ENCODE measurements at places on chromosomes 3 and 15.

GRCh38 chr15:101437618-101438481, 51.7 kb downstream of the PCSK6 start:
- DNase-seq: no peak

- no peak for DNase-seq
These were observed 37.8 kb downstream of the DPPA2 start for GRCh38 chr3:109278546-109278945.

DNA sequence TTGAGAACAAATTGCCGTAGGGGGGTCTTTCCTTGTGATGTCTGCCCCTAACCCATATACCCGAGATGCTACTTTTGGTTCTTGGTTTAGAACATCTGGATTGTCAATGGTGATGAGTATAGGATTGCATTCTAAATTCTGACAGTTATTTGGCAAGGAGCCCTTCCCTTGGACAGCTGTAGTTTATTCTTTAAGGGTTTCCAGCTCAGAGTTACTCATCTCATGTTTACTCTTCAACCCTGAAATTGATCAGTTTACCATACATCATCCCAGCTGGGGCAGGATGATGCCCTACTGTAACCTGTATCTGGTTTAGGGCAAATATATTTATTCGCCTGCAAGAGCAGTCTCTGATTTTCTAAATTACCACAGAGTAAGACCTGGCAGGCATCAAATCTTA, 85.7 kb upstream of the XCR1 start:
- no peak for DNase-seq

DNA sequence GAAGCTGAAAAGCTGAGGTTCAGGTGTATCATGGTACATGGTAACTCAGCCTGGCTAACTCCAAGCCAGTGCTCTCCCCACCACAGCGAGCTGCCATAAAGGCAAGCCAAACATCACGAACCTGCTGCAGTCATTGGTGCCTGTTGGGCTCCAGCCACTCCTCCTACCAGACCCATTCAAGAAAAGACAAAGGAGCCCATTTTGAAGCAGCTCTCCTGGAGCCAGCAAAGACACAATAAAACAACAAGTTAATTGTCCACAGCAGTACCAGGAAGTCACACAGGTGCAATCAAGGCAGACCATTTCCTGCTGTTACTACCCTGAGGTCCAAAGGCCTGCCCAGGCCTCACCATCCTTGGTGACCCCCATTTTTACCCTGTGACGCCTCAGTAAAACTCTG, 77.6 kb downstream of the DAPK2 start:
- DNase-seq: peak; percentile 46

GRCh38 chr15:64930019-64930652, 18.4 kb downstream of the ANKDD1A start:
- DNase-seq: no peak

- DNase-seq: no peak
These were observed 12.4 kb downstream of the LAMP3 start for GRCh38 chr3:183149915-183150750.

DNA sequence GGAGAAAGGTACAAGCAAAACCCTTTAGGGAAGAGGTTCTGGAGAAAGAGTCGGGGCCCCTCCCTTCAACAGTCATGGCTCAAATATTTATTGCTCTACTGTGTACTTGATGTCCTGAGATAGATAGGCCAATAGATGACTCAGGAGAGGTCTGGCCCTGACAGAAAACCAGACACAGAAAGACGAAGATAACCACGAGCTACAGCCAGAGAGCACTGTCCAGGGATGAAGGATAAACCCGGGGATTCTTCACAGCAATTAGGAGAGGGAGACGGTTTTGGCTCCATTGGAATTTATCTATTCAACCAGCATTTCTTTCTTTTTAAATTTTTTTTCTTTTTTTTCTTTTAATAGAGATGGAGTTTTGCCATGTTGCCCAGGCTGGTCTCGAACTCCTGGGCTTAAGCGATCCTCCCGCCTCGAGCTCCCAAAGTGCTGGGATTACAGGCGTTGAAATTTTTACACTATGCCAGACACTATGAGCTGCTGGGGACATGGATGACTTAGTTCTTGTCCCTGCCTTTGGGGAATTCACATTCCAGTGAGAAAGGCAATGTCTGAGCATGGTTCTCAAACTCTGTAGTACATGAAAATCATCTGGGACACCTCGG, 4.6 kb upstream of the CIDEC start:
- no peak for DNase-seq

DNA sequence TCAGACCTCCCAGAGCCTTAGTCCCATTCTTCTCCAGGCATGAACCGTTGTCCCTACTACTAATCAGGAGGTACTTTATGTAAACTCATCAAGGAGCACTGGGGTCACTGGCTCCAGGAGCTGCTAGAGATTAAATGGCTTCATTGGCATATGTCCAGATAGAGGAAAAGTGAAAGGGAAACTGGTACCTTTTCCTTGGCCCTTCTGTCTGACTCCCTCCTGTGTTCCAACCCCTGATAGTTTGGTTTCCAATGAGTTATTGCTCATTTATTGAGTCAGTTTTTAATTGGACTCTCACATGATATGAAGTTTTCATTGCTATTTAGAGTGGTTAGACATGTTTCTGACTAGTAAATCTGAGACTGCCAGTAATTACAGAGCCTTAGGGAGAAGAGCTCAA, 130.5 kb upstream of the BFSP2 start:
- no peak for DNase-seq

- no peak for DNase-seq
These were observed 24.1 kb downstream of the PDE8A start for GRCh38 chr15:85005746-85006145.

DNA sequence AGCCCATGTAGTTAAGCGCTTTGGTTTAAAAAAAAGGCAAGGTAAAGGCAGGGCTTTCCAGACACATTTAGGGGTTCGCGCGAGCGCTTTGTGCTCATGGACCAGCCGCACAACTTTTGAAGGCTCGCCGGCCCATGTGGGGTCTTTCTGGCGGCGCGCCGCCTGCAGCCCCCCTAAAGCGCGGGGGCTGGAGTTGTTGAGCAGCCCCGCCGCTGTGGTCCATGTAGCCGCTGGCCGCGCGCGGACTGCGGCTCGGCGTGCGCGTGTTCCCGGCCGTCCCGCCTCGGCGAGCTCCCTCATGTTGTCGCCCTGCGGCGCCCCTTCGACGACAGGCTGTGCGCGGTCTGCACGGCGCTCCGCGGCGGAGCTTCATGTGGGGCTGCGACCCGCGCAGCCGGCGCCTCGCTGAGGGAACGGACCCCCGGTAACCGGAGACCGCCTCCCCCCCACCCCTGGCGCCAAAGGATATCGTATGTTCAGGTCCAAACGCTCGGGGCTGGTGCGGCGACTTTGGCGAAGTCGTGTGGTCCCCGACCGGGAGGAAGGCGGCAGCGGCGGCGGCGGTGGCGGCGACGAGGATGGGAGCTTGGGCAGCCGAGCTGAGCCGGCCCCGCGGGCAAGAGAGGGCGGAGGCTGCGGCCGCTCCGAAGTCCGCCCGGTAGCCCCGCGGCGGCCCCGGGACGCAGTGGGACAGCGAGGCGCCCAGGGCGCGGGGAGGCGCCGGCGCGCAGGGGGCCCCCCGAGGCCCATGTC, 927 bp downstream of the SMAD6 start:
- no peak for DNase-seq

- no peak for DNase-seq
These were observed 15.8 kb upstream of the CASR start for GRCh38 chr3:122167630-122168029.

GRCh38 chr3:73197187-73197586, 135.7 kb downstream of the EBLN2 start:
- no peak for DNase-seq

DNA sequence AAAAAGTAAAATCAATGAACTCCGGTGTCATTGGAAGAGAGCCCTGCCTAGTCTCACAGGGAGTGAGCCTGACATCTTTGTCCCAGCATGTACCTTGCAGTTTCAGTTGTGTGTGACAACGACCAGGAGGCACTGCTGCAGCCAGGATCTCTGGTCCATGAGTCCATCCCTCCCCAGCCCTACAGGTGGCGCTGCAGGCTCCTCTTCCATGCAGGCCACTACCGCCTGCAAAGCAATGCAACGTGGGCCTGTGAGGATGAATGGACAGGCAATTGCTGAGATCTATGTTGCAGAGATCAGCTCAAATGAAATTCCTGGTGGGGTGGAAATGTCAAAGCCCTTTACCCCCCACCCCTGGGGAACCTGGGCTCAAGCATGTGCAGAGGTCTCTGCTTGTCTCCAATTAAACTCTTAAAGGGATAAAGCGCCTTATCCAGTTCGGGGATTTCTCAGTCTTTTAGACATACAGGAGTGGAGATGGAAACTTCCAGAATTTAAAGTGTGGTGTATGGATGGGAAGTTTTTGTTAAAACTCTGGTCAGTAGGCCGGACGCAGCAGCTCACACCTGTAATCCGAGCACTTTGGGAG, 35.8 kb downstream of the TKT start:
- peak; percentile 57 for DNase-seq

GRCh38 chr3:69009559-69010410, 3.7 kb downstream of the EOGT start:
- DNase-seq: no peak

DNA sequence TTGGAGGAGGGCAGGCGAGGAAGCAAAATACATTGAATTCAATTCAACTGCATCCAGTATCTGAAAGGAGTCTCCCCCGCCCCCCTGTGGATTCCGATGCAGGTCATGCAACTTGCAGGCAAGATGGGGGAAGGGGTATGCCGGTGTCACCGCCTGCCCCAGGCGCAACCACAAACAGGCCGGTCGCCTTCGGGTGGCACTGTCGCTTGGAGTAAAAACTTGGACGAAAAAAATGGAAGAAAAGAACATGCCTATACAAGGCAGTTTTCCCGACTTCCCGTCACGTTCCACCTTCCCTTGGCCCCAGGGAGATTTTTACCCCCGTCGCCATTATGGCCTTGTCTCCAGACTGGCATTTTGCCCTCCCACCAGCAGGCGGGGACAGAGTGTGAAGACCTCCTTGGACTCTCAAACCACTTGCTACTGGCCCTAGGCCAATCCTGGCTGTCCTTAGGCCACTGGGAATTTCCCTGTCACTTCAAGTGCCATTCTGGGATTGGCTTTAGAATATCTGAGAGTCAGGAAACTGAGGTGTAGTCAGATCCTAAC, 1.6 kb upstream of the NTRK3 start:
- no peak for DNase-seq

- DNase-seq: no peak
These were observed 31.3 kb downstream of the NUP210 start for GRCh38 chr3:13388816-13389215.

- DNase-seq: no peak
These were observed 50.1 kb downstream of the NR1I2 start for GRCh38 chr3:119831941-119832371.

GRCh38 chr15:35746121-35746520, 200.2 kb upstream of the DPH6 start:
- no peak for DNase-seq

DNA sequence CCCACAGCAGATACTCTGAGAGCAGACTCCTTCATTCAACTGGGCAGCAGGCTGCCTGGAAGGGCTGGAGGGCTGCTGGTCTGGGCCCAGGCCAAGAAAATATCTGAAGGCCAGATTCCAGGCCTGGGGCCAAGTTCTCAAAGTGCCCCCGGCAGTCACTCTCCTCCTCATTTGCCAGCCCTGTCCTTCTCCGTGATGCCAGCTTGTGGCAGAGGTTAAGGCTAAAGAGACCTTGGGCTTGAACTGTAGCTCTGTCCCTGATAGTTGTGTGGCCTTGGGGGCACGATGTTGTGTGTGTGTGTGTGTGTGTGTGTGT, 39.0 kb downstream of the FAM3D start:
- DNase-seq: no peak

GRCh38 chr15:60006203-60006862, 2.2 kb downstream of the FOXB1 start:
- no peak for DNase-seq

- no peak for DNase-seq
These were observed 491.0 kb downstream of the ROBO2 start for GRCh38 chr3:77530870-77531269.

- DNase-seq: no peak
These were observed 1.2 kb upstream of the LMCD1 start for GRCh38 chr3:8500319-8500988.

- DNase-seq: no peak
These were observed 157.7 kb downstream of the SMAD6 start for GRCh38 chr15:66859688-66860253.

DNA sequence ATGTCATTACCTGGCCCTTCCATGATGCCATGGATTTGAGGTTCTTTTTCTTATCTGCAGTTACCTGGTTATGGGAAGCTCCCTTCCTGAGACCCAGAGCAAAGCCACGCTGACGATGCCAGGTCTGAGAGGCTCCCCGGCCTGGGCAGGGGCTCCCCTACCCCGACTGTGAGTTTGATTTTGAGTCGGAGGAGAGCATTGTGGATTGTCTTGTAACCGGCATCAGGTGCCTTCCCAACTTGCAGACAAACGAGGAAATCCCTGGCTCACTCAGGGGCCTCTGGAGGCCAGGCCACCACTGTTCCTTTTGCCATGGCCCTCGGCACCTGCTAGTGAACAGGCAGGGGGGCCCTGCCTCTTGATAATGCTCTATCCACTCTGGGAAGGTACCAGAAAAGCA, 151.4 kb downstream of the ATP10A start:
- no peak for DNase-seq

GRCh38 chr3:186651678-186652215, 11.5 kb downstream of the FETUB start:
- no peak for DNase-seq

DNA sequence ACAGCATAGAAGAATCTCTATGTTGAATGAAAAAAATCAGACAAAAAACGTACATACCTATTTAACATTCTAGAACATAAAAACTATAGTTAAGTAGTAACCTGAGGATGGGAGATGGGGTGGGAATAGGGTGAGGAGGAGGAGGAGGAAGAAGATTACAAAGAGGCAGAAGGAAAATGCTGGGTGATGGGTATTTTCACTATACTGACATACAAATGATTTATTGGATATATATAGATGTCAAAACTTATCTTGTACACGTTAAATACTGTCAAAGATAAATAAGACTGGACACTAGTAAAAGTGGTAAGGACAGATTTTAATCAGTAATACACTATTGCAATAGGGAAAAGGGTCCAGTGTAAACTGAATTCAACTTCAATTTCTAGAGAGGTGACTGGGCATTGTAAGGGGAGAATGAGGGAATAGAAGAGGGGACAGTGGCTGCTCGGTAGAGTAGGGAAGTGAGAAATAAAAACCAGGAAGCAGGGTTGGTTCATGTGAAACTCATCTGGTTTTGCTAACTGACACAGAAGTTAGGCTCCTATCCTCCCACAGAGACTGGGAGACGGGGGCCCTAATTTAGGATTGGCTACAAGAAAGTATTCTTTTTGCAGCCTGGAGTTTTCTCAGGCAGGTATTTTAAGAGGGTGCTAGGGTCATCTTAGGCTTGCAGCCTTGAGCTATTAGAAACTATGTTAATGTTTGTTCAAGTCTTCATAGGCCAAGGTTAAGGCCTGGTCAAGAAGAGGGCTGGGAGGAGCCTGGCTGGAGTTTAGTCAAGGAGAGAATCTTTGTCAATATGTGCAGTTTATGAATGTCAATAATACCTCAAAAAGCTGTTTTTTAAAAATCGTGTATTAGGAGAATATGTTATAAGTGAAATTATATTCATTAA, 15.0 kb upstream of the C15orf61 start:
- no peak for DNase-seq

Measured in NCI-H2081 (cell line).